ENCODE measurements at places on chromosomes 6 and 20.
A peak's percentile ranks its signal among the peaks of the same experiment; 100 is the strongest.

DNA sequence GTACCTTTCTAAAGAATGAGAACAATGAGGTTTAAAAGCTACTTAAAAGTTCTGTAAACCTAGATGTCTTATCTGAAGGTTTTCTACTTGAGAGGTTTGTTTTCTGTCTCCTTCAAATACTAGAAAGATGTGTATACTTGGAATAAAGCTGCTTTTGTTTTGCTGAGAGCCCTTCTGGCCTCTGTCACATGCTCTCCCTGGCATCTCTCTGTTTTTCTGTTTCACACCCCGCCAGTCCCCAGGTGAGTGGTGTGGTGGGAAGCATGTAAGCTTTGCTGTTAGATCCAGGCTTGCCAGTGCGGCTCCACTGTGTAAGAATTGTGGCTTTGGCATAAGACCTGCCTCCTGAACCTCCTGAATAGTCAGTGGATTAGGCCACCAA is 56.8 kb downstream of the SNX9 start:
- no peak for DNase-seq

DNA sequence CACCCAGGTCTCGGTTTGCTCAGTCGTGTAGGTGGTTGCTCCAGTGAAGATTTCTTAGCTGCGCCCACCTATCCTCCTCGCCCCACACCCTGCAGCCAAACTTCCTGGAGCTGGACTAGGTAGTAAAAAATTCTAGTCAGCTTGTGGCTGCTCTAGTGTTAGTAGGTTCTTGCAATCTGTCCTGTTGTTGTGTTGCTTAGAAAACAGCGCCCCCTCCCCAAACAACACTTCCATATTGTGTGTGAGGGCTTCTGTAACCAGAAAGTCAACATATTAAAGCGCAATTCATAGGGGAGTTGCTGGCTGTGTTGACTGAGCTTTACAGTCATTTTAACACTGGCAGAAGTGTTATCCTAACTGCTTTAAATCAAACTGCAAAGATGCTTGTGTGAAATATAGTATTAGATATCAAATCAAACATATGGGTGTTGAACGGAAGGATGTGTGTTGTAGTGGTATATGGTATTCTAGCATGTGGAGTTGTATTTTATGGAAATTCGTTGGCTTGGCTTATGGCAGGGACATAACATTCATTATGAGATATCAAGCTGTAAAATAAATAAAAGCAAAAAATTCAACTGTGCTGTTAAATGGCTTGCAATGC is 122.5 kb downstream of the ARID1B start:
- DNase-seq: no peak

GRCh38 chr6:39156801-39157200 is 41.8 kb upstream of the SAYSD1 start:
- DNase-seq: no peak

- no peak for DNase-seq
Measured at GRCh38 chr20:1188347-1188746, 3.6 kb upstream of the TMEM74B start.

GRCh38 chr6:134472046-134472445 is 154.1 kb upstream of the SGK1 start:
- DNase-seq: no peak

GRCh38 chr20:42641886-42642285 is 547.8 kb downstream of the PTPRT start:
- DNase-seq: no peak

- DNase-seq: no peak
Measured at GRCh38 chr6:16140607-16141006, 11.7 kb downstream of the MYLIP start.

DNA sequence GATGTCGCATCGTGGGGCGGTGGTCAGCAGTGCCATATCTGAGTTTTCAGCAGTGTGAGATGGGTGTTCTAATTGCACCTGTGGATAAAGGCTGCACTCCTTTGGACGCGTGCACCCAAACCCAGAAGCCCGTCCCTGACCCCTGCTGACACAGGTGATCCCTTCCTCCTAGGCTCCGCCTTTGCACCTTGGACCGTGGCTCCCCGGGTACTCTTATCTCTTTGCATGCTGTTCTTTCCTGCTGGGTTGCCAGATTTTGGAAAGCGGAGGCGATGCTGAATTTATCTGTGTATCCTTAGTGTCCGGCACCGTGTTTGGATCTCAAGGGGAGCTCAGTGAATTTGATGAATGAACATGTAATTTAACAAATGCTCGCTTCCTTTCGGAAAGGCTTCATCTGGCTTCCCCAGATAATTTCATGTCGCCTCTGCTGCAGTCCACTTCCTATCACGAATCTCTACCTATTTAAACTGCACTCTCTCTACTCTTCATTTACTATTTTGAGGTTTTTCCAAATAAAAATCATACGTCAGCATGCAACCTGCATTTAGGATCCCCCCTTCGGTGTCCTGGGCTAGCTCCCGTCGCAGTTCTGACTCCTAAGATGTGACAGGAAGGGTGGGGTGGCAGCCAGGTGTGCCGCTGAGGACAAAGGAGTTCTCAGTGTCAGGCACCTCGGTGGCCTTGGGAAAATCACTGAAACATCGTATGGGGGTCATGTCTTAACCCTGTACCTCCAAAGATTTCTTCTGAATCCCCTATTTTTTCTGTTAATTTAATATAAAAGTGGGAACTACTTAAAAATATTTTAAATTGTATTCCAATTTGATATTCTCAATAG is 753 bp upstream of the PERP start:
- DNase-seq: no peak

GRCh38 chr6:44304282-44305199 is 8.6 kb downstream of the AARS2 start:
- peak; percentile 13 for DNase-seq

GRCh38 chr20:17957505-17958363 is 10.9 kb downstream of the SNX5 start:
- DNase-seq: no peak

GRCh38 chr6:129643968-129644367 is 66.0 kb downstream of the ARHGAP18 start:
- DNase-seq: no peak

GRCh38 chr6:28643017-28643740 is 117.5 kb downstream of the GPX5 start:
- peak; percentile 61 for DNase-seq

DNA sequence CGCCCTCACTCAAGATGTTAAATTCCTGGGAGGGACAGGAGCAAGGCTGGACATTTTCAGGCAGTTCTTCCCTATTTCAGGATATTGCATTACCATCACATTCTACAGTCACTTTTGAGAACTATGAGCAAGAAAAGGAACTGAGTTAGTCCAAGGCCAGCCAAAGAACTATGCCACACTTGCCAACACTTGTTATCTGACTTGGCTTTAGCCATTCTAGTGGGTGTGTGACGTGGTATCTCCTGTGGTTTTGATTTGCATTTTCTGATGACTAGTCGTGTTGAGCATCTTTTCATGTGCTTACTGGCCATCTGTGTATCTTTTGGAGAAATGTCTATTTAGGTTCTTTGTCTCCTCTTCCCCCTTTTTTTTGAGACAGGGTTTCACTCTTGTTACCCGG is 12.0 kb downstream of the XRN2 start:
- no peak for DNase-seq

DNA sequence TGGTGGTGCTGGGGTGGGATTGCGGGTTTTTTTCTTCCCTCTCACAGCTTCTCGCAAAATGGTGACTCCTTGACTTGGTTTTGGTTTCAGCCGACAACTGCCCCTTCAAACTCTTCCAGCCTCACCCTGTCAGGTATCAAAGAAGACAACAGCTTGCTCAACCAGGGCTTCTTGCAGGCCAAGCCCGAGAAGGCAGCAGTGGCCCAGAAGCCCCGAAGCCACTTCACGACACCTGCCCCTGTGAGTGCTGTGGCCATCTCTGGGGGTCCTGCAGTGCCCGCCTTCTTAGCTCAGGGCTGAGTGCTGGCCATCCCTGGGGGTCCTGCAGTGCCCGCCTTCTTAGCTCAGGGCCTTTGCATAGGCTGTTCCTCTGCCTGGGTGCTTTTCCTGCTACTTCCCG is 11.8 kb downstream of the GTSF1L start:
- no peak for DNase-seq

DNA sequence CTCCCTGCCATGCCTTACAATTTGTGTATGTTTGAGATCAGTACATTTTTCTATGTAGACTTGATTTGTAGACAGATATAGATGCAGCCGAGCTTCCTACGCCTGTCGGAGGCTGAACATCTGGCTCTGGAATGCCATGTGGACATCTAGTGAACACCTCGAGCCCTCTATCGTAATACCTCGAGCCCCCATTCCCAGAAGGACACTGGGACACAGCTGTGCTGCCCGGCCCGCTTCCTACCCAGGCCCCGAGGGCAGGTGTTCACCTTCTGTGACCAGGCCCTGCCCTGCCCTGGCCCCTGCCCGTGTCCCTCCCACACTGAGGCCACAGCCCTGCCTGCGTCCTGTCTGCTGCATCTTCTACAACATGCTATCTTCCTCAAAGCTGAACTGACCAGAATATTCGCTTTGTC is 12.9 kb downstream of the RPS6KA2 start:
- DNase-seq: no peak

- no peak for DNase-seq
Measured at GRCh38 chr20:14441201-14441600, 103.8 kb upstream of the FLRT3 start.

DNA sequence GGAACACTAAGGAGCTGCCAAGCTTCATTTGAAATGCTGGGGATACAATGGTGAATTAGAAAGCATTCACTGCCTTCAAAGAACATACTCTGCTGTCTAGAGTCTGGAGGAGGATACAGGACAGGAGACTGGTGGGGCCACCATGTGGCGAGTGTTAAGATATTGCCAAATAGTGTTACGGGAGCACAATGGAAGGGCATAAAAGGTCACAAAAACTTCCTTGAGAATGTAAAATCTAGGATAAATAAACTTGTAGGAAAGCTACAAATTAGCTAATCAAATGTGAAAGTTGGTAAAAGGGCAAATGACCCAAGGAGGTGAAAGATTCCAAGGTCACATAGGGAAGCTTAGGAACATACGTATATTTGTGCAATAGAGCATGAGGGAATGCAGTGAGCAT is 271.7 kb downstream of the RFPL4B start:
- no peak for DNase-seq

DNA sequence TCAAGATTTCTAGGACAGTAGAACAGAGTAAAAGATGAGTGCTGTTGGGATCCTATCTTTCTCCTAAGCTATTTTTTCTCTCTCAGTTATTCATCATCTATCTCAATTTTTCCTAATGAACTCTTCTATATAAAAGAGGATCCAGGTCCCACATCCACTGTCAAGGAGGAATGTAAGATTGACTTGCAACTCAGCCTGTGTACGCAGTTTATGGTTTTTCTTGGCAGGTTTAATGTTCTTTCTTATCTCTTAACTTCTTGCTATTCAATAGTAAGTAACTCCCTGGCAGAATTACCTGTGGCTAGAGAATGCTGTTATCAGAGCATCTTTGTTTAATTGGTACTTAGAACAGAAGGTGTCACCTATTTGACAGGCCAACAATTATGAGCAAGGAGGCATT is 60.8 kb downstream of the SLC16A10 start:
- DNase-seq: no peak

DNA sequence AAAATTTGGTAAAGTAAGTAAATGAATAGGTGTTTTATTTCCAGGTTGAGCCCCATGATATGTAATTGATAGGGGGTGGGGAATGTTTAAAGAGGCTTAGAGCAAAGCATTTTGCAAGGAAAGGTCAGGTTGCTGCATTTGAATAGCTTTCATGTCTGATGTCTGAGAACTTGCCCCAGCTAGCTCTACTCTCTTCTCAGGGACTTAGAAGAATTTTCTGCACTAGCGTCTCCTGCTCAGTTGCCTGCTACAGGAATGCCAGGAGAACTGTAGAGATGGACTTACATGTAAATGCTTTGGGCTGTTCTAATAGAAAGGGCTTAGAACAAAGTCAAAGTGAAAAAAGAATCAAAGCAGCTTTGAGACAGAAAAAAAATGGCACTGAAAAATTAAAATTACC is 35.5 kb downstream of the TRMT6 start:
- no peak for DNase-seq

GRCh38 chr20:62055106-62055861 is 10.4 kb downstream of the TAF4 start:
- DNase-seq: no peak

GRCh38 chr20:49973981-49974380 is 8.8 kb upstream of the SNAI1 start:
- no peak for DNase-seq

GRCh38 chr20:23375827-23376226 is 13.8 kb downstream of the GZF1 start:
- DNase-seq: no peak

- DNase-seq: no peak
Measured at GRCh38 chr6:25010902-25011625, 75.3 kb upstream of the RIPOR2 start.

- DNase-seq: no peak
Measured at GRCh38 chr20:39778847-39779604, 816.9 kb downstream of the DHX35 start.

- DNase-seq: no peak
Measured at GRCh38 chr6:158703111-158703836, 53.4 kb downstream of the SYTL3 start.

- peak; percentile 81 for DNase-seq
Measured at GRCh38 chr20:50561379-50562078, 51.3 kb downstream of the PTPN1 start.

DNA sequence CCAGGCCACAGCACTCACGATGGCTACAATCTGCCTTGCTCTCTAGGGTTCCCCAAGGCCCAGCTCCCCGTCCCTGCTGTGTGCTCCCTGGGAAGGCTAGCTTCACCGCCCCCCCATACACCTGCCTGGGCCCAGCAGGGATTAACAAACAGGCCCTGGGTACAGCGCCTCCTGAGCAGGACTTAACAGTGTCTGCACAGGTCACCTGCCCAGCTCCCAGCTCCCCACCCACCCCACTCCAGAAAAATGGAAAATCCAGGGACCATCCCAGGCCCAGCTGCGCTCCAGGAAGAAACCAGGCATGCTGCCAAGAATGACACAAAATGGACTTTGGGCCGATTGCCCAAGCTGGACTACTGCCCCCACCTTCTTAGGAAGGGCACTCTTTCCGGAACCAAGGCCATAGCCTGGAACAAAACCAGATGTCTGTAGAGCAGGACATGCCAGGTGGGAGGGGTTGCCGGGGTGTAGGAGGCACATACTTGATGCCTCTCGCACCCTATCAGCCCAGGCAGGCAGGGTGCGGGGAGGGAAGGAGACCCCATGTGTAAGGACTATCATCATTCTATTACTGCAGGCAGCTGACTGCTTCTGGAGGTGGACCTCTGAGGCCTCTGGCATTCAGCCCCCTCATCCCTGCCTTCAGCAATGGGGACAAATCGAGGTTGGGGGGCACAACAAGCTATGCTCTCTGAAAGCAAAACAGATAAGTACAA is 104.9 kb downstream of the SNX5 start:
- DNase-seq: no peak

DNA sequence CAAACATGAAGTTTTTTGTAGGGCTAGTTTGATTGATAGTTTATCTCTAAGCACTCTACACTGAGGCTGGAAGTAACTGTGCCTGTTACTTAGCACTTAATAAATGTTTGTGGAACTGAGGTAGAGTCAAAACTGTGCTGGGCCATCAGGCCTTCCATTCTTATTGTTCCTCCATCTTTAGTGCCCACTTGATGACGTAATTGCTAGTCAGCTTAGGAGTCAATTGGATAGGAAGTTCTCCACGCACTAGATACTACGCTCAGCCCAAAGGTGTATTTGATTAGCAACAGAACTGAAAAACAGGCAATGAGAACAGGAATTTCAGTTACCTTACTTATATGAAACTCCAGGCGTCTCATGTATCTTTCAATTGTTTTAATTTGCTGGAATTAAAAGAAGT is 67.0 kb downstream of the RIPOR2 start:
- no peak for DNase-seq

GRCh38 chr6:133290930-133291329 is 49.8 kb downstream of the EYA4 start:
- DNase-seq: no peak
